ENCODE measurements at places on chromosomes 7 and 10.

GRCh38 chr7:44484482-44485313 lies 5.8 kb downstream of the NUDCD3 start:
- DNase-seq, result no peak

- no peak for DNase-seq
Measured at GRCh38 chr10:52484206-52485065, 170.4 kb downstream of the DKK1 start.

DNA sequence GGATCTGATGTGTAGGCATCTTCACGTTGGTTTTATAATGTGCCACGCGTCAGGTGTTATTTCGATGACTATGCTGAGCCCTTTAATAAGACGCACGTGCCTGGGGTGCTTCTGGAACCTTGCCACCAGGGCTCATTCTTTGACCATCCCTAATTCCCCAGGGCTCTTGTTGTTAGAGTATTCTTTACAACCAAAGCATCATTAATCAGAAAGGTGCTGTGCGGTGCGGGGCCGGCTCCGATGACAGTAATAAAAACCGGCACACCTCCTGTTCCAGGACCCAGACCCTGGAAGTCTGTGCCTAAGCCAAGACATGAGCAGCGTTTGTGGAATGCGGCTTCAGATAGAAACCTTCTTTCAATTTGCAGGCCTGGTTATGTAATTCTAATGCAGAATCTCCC lies 58.4 kb downstream of the MGMT start:
- DNase-seq, result no peak

DNA sequence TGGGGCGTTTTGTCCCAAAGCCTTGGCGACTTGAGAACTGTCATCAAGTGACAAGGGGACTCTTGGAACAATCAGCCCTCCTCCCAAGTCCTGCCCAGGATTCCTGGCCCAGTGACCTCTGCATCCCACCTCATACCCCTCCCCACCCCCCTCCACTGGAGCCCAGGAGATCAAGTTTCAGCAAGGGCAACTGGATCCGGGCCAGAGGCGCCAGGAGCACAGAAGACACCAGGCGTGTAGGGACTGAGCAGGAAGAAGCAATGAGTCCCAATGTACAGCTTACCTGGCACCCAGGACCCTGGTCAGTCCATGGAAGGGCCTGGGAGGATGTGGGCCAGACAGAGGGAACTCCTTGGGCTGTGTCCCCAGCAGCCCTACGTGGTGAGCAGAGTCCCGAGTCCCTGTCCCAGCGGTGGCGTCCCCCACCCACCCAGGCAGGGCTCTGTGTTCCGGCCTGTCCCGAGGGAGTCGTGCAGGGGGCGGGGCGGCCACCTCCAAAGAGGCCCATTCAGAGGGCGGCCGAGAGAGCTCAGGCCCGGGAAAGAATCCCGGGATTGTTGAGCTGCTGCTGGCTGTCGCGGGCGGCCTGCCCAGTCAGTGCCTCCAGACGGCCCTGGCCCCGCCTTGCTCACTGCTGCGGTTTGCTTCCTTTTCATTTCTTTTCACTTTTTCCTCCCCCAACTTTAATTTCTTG lies 254.1 kb downstream of the TNS3 start:
- no peak for DNase-seq

DNA sequence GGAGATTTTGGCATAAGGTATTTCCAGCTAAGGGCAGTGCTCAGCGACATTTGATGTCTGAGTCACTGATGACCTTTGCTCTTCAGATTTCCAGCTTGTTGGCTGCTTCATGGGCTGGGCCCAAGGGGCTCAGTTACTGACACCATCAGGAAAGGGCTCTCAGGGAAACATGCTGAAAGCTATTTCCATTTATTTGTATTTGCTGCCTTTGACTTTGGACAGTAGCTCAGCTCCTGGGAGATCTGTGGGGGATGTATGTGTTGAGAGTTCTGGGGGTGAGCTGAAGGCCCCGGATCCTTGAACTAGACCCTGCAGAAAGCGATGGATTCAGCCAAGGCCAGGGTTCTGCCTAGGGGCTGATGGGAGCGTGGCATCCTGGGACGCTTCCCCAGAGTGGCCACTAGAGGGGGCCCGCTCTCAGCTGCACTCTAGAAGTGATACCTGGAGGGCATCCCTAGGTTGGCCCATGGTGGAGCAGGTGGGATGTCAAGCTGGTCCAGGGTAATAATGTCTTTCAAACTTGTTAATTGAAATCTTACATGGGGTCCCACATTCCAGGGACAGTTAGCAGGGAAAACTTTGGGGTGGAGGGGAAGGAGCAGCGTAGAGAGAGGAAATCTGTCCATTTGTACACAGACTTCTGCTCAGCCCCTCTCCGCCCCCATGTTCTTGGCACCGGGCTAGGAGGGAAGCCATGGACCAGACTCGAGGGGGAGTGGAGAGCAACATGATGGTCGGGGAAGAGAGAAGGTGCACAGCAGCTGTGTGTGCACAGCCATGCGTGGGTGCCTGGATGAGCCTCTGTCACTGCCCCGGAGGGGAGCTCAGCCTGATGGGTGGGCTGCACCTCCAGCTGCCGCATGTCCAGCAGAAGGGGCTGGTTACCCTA lies 3.0 kb upstream of the BTBD16 start:
- DNase-seq, result peak; percentile 12

DNA sequence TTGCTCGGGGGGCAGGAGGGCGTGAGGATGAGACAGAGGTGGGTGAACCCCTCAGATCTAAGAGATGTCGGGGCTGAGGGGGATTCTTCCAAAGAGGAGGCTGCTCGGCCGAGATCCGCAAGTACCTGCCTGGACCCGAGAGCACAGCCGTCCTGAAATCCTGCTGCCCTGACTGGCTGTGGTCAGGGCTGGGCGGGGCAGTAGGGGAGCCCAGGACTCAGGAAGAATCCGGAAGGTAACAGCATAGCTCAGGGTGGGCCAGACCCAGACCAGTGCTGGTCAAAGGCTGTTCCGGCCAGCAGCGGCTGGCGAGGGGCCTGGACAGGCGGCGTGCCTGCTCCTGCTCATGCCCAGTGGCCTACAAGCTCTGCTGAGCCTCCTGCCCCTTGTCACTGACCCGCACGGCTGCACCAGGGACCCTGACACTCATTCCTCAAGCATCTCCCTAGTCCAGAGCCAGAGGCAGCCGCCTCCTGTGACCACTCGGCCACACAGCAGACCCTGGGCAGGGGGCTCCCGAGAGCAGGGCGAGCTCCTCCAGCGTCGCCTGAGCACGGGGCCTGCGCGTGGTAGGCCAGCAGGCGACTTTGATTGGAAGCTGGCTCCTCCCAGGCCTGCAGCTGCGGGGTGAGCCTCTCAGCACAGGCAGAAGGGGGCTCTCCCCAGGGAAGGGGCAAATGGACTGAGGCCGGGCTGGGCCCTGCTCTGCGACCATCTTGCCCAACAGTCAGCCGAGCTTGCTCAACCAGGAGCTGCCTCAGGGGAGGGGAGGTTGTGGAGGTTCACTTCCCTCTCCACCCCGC lies 3.1 kb upstream of the ADAP1 start:
- no peak for DNase-seq

DNA sequence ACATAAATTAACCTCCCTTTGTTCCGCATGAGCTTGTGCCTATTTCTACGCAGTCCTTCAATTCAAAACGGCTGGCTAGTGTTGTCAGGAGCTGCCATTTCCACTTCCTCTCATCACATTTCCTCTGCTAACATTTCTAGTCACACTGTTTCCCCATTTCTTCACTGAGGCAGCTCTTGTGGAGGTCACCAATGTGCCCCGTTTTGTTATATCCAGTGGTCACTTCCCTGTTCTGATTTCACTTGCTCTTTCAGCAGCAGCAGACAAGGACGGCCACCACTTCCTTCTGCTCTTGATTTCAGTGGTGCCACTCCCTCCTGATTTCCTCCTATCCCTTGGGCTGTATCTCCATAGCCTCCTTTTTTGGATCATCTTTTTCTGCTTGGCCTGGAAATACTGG lies 64.8 kb upstream of the SEC61G start:
- no peak for DNase-seq
